Activated T-helper 1 cell treated with anti-CD3 and anti-CD28 coated beads, Interleukin-2, amount 50 U/mL, for 16 hours (primary cell): ENCODE measurements at places on chromosomes 7 and 10.

DNA sequence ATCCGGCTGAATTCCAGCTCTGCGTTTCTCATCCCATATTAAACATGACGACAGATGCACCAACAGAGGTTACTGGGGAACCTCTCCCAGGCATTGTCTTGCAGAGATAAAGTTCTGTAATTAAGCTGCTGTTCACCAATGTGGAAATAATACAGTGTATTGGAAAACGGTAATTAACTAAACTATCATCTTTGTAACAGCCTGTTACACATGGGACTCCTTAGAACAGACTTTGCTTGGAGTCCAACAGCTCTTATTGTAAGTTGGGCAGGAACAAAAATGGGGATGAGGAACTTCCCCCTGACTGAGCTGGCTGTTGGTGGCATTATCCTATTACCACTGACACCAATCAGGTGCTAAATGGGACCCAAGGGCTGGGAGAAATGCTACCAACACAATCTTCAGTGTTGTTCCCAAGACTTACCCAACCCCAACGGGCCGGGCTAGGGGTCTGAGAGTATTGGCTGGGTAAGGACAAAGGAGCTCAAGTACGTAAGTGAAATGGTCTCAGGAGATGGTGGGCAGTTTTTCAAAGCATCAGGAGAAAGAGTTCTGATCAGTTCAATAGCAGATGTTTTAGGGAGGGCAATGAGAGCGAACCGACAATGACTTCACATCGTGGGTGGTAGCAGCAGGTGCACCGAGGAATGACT, 759.4 kb downstream of the GRID1 start:
- no peak for DNase-seq

DNA sequence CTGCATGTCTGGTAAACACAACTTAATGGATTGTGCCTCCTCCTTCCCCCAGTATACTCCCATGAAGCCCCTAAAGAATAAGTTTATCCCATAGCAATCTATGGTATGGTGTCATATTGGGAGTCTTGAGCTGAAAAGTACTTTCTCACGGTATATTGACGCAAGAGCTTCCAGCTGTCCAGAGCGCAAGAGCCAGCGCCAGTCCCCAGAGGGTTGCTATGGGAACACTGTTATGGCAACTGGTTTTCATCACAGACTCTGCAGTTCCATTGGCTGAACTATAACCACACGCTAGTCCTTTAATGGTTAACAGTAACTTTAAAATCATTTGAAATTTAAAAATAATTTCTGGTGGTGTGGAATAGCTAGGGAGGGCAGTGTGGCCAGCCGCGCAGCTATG, 46.9 kb downstream of the PRPF18 start:
- no peak for DNase-seq

GRCh38 chr10:60536529-60537114, 146.9 kb upstream of the ANK3 start:
- DNase-seq: no peak

GRCh38 chr10:2980116-2980515, 87.2 kb upstream of the PFKP start:
- DNase-seq: no peak

GRCh38 chr10:118901380-118901779, 128.1 kb upstream of the NANOS1 start:
- DNase-seq: no peak

DNA sequence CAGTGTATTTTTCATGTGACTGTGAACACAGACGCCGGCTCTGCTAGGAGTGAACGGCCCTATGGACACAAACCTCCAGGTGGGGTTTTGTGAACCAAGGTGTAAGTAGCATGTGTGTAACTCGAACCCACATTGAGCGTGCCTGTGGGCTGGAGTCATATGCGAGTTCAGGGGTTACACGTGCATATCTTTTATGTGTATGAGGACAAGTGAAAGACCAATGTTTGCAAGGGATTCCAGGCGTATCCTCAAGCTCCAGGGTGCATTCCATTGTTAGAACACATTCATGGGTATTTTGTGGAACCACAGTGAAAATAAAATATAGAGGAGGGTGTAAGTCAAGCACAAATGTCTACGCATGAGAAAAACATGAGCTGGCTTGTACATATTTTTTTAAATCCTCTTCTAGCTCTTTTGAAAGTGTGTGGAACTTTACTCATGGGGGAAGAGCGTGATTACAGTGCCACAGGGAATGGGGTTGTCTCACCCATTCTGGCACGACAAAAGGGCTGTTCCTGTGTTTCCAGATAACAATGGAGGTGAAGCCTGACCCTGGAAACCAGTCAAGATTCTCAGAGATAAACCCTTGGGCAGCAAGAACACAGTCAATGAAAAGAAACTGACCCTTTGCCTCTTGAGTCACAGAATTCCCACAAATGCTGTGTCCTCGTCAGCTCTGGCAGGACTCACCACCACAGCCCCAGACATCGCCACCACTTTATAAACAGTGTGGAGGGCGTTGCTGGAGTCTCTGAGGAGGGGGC, 37.0 kb upstream of the GOT1 start:
- DNase-seq: no peak

GRCh38 chr10:76937181-76937600, 700.4 kb downstream of the KCNMA1 start:
- no peak for DNase-seq

DNA sequence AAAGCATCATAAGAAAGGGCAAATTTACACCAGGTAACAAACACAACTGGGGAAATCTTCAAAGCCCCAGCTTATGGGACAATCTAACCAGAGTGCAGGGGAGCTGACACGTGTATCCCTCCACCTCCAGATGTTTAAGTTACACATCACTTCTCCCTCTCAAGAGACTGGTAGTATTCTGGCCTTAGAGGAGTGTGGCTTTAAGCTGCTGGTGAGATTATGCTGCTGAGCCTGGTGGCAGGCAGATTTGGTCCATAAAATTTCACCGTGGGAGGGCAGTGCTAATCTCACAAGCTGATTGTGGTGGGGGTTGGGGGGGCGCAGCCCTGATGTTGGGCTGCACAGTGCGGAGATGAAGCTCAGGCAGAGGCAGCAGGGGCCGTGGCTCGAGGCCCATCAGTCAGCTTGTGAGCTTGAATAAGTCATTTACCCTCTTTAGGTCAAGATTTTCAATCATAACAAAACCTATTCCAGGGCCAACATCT, 431.0 kb upstream of the GALNT17 start:
- DNase-seq: no peak

DNA sequence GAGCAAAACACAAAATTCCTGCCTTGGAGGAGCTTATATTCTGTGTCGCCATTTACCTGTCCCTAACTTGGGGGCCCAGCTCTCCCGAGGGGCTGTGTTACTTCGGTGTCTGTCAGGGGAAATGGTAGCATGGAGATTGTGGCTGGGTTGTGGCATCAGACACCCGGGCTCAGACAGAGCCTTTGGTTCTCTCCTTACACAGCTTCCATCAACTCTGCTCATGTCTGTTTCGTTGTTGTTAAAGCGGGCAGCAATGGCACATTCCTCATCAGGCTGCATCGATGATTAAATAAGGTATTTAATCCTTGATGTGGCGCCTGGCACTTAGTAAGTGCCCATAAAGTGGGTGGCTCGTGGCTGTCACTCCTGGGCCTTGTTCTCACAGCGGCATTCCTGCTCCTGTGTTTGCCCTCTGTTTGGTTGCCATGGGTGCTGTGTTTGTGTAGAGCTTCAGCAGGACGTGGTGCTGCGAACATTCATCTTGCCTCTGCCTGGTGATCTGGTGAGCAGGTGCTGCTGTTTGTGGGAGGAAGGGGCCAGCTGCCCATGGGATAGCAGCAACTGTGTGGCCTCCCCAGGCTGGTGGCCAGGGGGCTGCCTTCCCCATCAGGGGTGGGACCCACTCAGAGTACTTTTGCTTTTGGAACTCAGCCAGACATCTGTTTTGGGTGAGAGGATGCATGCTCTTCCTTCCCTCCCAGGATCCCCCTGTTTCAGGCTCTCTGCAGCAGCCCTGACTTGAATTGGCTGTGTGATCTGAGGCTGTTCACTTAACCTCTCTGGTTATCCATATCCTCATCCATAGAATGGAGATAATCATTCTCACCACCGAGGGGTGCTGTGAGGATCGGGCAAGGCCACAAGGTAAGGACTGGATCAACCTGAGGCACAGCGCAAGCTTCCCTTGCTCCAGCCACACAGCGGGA, 207.2 kb upstream of the SVIL start:
- DNase-seq: no peak

DNA sequence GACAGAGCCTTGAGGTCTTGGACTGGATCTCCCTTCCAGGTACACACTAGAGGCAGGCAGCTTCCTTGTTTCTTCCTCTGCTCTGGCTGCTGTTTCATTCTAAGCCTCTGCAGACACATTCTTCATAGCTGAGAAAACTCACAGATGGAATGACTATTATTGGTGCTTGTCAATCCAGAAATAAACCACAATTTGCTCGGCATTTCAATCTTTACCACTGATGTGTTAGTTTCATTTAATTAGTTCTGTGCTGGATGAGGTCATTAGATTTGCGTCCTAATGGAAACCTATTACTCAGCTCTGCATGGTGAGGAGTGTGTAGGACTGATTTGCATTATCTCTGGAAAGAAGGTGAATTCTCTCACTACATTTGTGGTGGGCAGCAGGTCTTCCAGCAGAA, 392.5 kb downstream of the NRG3 start:
- DNase-seq: no peak

DNA sequence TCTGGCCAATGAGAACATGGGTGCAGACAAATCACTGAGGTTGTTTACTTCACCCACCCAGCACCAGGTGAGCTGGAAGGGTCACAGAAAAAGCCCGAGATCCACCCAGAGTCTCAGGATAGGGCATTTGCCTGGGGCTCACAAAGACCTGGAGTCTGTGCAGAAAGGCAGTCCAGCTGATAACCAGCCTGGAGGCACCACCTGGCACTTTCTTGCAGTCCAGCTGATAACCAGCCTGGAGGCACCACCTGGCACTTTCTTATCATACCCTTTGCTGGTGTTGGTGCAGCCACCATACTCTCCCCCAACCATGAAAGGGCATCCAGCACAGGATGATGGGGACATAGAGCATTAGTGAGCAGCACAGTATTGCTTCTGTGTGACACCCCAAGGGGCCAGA, 104.1 kb downstream of the PPP1R3C start:
- DNase-seq: no peak

DNA sequence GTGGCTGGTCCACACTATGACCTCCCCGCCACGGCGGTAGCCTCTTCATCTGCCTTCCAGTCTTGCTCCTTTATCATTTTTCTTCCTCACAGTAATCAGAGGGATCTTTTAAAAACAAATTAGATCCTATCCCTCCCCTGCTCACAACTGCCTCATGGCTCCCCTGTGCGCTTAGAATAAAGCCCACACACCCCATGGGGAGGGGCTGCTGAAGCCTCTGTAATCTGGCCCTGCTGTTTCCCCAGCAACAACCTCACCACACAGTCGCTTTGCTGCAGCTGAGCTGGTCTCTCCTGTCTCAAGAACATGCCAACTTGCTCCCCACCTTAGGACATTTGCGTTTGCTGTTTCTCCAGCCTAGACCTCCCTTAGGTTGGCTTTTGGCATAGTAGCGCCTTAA, 41.0 kb downstream of the SP8 start:
- no peak for DNase-seq

DNA sequence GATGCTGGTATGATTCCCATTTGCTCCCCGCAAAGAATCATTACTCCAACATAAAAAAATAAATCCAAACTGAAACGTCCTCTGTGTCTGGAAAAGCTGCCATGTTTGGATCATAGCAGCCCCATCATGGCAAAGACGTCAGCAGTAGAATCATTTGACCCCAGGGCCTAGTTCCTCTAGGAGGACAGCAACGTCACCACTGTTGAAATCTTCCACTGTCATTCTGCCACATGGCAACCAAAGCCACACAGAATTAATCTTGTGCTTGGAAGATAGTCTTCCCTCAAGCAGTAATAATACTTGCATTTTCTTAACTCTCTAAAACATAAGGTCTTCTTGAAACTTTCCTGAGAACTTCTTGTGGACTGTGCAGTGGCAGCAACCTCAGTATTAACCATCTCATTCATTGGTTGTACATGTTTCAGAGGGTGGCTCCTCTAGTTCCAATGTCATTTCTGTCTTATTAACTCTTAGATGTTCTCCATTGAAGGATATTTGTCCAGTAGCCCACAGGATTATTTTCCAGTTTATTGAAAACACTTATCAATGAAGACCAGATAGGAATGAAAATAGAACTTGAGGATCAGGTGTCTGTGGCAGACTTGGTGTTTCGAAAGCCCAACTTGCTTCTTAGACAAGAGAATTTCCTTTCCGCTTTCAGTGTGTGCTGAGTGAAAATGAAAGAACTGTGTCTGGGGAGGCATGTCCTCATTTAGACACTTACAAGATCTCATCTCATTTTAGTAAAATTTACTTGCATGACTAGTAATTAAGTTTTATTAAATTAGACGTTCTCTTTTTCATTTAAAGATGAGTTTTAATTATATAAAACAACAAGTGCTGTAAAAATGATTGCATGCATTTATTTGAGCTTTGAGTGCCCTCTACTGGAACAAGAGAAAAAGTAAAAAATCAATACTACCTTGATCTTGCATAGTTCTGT, 28.9 kb upstream of the INHBA start:
- no peak for DNase-seq

DNA sequence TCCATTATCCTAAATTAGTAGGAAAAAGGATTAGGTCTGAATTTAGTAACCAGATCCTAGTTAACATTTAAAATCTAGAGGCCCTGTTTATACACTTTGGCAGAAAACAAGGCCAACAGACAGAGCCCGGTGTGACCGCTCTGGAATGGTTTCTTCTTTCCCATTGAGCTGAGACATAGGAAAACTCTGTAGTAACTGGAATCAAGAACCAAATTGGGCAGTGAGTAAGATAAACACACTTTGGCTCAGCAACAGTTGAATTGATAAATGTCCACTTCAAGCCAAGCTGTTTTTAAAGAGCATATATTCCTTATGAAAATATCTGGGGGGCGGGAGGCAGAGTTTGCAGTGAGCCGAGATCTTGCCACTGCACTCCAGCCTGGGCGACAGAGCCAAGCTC, 343.7 kb upstream of the SEMA3A start:
- DNase-seq: no peak
